WTC11 (cell line): ENCODE measurements at places on chromosomes 11 and 22.

DNA sequence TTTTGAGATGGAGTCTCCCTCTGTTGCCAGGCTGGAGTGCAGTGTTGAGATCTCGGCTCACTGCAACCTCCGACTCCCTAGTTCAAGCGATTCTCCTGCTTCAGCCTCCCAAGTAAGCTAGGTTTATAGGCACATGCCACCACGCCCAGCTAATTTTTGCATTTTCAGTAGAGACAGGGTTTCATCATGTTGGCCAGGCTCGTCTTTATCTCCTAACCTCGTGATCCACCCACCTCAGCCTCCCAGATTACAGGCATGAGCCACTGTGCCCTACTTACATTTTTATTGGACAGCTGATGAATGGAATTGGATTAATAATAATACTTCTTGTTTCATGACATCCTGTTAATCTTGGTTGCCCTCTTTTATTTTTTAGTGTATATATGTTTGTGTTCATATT, 3.0 kb upstream of the MRGPRD start:
- no peak for DNase-seq

- peak; percentile 60 for DNase-seq
Observed at GRCh38 chr11:11500744-11501487, 120.9 kb downstream of the GALNT18 start.

- DNase-seq: peak; percentile 25
Observed at GRCh38 chr11:123255909-123256308, 60.9 kb upstream of the CLMP start.

DNA sequence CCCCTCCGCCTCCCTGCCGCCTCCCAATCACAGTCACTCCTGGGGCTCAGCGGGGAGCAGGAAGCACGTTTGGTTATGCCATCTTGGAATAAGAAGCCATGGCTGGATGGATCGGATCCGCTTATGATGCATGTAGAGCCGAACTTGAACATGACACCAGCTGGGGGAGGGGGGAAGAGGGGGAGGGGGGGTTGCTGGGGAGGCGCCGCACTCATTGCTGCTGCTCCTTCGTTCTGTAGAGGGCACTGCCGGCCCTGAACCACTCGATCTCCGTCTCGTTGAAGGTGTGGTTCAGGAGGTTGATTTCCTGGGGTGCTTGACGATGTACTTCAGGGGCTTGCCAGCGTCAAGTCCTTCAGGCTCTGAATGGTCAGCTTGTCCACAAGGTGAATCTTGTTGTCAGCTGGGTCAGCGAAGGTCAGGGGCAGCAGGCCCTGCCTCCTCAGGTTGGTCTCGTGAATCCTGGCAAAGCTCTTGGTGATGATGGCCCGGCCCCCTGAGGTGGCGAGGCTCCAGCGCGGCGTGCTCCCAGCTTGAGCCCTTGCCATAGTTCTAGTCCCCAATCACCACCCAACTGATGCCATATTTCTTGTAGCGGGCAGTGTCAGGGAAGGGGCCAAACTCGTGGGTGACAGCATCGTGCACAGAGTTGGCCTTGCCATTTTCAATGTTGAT, 476.9 kb upstream of the ISX start:
- peak; percentile 22 for DNase-seq

DNA sequence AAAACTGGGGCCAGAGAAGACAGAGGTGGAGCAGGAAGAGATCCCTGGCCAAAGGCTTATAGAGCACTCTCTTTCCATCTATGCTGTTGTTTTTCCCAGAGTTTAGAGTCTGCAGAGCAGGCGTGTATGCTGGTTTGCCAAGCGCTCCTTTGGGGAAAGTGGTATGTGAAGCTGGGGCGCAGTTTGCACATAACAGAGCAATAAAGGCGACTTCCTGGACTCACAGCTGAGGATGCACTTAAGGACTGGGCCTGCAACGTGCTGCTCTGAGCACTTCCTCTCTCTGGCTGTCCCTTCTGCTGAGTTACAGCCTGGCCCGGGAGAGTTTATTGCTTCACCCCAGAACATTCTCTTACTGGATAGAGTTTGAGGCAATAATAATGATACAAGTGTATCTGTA, 41.7 kb downstream of the THAP12 start:
- no peak for DNase-seq

DNA sequence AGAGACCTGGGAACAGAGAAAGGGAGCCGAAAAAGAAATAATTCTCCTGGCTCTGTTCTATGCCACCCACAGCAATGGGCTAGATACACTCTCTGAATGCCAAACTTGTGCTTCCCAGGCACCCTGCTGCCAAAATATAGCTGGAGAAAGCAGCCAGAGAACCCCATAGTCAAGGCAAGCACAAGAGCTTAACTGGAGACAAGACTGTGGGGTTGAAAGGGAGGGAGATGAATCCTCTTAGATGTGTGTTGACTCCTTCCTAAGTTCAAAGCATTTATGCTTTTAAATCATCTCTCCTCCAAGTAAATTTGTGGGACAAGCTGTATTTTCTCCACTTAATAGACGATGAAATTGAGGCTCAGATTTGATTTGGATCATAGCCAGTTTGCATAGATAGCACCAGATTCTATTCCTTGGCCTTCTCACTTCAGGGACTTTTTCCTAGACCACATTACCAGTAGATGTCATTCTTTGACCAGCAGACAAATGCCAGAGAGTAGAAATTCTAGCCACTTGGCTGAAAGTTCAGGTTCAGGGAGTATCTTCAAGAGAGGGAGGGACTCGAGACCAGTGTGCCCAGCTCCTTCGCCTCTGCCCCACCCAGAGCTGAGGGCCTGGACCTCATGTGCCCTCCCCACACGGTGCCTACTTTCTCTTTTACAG, 16.5 kb upstream of the ETS1 start:
- no peak for DNase-seq

DNA sequence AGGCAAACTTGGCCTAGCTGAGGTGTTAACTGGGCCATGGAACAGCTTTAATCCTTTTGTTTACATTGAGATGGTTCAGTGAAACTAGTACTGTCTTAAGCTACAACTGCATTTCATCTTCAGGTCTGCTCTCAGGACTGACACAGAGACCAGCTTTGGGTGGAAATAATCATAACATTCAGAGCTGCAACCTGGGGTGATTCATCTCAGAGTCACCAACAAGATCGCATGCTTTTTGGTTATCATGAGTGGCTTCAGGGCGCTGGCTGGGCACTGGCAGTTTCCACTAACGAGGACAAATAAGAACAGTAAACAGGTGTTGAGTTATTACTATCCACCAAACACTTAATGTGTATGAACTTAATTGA, 60.9 kb upstream of the PAX6 start:
- DNase-seq: no peak
